Kidney (tissue), 22 donors: ENCODE measurements at places on chromosomes 1 and 21. TPM values are rescaled to one million over a fixed set of nuclear protein-coding genes. Genes with fewer than 3 reads are reported as not detected.
A peak's percentile ranks its signal among the peaks of the same experiment; 100 is the strongest.

KRTAP13-2 gene
- total RNA-seq, result not detected

SEC16B gene
- 4.8 TPM for total RNA-seq

- no peak for DNase-seq
These were observed 169.8 kb downstream of the C1orf21 start for GRCh38 chr1:184556665-184557064.

OR2T33 gene
- not detected for total RNA-seq

DNA sequence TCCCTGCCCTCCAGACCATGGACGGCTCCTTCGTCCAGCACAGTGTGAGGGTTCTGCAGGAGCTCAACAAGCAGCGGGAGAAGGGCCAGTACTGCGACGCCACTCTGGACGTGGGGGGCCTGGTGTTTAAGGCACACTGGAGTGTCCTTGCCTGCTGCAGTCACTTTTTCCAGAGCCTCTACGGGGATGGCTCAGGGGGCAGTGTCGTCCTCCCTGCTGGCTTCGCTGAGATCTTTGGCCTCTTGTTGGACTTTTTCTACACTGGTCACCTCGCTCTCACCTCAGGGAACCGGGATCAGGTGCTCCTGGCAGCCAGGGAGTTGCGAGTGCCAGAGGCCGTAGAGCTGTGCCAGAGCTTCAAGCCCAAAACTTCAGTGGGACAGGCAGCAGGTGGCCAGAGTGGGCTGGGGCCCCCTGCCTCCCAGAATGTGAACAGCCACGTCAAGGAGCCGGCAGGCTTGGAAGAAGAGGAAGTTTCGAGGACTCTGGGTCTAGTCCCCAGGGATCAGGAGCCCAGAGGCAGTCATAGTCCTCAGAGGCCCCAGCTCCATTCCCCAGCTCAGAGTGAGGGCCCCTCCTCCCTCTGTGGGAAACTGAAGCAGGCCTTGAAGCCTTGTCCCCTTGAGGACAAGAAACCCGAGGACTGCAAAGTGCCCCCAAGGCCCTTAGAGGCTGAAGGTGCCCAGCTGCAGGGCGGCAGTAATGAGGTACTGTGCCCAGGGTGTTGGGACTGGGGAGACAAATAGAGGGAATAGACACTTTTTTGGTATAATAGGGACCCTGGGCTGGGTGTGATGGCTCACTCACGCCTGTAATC lies 1.0 kb downstream of the ZBTB48 start:
- no peak for DNase-seq

DNA sequence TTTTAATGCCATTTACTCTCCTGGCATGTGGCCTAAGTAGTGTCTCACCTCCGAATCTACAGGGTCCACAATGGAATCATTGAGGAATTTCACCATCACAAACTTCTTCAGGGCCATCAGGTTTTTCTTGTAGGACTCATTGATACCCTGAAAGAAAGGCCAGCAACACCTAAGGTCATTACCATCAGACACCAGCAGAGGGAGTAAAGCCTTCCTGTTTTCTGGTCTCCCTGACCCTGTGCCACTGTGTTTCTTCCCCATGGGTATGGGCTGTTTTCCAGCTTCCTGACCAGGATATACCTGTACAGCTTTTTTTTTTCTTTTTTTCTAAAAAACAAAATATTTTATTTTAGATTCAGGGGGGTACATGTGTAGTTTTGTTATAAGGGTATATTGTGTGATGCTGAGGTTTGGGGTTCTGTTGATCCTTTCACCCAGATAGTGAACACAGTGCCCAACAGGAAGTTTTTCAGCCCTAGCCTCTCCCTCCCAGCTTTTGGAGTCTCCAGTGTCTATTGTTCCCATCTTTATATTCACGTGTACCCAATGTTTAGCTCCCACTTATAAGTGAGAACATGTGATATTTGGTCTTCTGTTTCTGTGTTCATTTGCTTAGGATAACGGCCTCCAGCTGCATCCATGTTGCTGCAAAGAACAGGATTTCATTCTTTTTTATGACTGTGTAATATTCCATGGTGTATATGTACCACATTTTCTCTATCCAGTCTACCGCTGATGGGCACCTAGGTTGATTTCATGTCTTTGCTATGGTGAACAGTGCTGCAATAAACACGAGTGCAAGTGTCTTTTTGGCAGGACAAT lies 18.3 kb downstream of the PPT1 start:
- DNase-seq, result peak; percentile 44

CD247 gene
- total RNA-seq, result 7.7 TPM

- no peak for DNase-seq
These were observed 5.1 kb downstream of the COL24A1 start for GRCh38 chr1:86151427-86151826.

DNA sequence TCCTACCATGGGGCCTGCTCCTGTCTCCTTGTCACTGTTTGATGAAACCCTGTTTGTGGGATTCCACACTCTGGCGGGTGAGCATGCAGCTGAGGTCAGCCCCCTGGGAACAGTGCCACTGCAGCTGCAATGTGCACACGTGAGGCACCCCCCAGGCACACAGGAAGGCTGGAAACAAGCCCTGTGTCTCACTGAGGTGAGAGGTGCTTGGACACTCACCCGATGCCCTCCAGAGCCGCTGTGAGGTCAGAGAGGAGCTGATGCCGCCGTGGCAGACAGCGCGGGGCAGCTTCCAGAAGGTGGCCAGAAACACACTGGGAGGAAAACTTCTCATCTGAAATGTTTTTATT lies 49.7 kb downstream of the SLX9 start:
- DNase-seq, result peak; percentile 46
